ENCODE measurements at places on chromosomes 12 and 14.

- no peak for DNase-seq
Measured at GRCh38 chr12:105569886-105570285, 239.4 kb downstream of the C12orf75 start.

GRCh38 chr14:20748439-20748838, 2.8 kb downstream of the EDDM3A start:
- no peak for DNase-seq

DNA sequence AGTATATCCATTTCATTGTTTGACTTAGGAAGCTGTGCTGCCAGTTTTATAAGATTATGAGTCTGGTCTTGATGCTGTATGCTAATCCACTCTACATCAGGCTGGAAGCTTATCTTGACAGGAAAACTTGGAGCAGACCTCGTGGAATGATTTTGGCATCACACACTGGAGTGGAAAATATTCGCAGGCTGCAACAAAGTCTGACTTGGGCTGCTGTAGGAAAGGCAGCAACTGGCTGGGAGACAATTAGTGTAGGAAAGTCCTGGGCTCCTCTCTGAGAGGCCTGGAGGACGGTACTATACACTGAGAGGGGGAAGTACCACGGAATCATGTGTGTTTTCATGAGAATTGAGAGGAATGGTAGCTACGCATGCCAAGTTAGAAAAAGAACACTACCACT, 383.7 kb downstream of the ETNK1 start:
- no peak for DNase-seq

DNA sequence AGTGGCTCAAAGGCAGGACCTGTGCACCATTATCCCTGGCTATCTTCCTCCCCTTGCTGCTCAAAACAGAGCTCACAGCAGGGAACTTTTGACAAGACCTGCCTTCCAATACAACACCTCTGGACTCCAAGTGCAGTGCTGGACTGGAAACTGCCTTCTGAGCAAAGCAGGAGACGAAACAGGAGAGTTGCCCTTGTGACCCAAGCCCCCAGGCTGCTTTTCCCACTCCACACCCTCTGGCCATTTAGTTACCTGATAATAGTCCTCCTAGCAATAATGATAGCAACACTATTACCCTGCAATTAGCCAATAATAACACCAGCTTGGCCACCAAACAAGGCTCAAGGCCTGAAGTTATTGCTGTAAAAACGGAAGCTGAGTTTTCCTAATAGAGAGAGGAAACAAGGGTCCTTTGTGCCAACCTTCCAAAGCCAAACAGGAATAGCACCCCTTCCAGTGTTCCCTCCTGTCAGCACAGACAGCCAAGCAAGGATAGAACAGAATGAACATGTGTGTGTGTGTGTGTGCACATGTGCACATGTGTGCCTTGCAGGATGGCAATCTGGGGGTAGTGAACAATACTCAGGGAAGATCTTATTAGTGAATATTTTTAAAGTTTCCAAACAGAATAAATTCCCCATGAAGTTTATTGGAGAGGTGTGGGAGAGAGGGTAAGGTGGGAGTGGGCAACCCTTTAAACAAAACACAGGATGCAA, 9.2 kb upstream of the KRT73 start:
- no peak for DNase-seq

DNA sequence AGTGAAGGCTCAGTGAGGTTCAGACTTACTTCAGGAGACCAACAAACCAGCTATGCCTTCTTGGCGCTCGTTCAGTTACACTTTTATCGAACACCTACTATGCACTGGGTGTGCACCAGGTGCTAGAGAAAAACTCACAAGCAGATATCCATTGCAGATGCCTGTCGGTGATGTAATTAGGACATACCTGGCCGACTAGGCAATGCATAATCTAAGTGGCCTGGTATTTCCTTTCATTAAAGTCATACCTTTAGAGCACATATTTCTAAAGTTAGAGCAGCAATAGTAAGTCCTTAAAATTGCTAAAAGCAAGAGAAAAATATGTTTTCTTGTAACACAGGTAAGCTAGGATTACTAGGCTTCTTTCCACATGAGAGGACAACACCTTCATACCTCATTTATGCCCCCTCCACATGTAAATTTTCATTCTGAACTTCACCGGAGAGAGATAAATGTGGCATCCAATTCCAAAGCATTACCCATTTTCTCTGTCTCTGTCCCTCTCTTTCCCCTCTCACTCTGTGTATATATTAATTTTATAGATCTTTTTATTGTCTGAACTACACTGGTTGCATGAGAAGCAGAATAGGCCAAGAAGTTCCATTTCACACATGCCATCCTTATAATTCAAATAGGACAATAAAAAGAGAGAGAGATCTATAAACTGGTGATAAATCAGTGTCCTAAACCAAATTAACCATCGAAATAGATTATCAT, 242.2 kb downstream of the SPTSSA start:
- DNase-seq = no peak

- DNase-seq = no peak
Measured at GRCh38 chr14:77598366-77599070, 17.9 kb downstream of the SPTLC2 start.

DNA sequence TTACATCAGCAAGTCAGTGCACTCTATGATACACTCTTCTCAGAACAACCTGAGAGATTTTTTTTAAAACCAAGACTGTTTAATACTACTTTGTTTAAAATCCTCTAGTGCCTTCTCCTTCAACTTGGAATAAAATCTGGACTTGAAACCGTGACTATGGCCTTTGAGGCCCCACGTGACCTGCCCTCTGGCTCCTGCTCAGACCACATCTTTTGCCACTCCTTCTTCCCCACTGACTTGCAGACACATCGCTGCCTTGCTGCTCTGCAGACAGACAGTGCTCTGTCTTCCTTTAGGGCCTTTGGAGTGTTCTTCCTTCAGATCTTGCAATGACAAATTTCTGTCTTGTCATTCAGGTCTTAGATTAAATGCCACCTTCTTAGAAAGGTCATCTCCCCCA, 48.5 kb downstream of the TTC8 start:
- DNase-seq = no peak

DNA sequence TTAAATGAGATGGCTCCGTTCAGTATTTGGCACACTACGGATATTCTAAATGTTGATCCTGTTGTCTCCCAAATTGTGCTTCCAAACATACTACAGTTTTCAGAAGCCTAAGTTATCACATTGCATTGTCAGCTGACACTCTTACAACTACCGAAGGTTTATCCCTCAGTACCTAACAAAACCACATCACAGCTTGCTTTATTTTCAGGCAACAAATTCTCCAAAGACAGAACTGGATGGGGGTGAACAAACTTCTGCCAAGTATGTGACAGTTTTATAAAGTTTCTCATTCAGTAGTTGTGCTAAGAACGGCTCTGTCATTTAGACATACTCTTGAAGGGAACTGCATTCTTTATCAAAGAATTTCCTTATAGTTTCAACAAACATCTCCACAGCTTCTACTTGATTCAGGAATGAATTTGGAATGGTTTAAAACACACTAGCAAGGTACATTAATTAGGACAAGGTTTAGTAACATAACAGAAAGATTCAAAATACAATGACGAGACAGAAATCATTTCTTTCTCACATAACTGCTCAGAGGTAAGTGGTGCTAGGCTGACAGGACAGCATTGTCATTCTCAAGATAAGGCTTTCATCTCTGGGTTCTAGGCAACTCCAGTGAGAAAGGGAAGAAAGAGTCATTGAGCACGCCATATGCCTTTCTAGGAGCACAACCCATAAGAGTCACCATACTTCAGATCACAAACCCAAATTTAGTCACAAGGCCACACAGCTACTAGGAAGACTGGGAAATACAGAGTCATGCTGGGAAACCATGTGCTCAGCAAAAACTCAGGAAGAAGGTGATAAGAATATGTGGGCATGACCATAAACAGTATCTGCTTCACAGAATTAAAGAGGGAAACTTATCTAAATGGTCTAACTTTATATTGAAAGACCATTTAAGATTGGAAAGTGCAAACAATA, 100.7 kb downstream of the DUSP6 start:
- peak; percentile 24 for DNase-seq

- no peak for DNase-seq
Measured at GRCh38 chr12:73452672-73453469, 1084.8 kb upstream of the ATXN7L3B start.

DNA sequence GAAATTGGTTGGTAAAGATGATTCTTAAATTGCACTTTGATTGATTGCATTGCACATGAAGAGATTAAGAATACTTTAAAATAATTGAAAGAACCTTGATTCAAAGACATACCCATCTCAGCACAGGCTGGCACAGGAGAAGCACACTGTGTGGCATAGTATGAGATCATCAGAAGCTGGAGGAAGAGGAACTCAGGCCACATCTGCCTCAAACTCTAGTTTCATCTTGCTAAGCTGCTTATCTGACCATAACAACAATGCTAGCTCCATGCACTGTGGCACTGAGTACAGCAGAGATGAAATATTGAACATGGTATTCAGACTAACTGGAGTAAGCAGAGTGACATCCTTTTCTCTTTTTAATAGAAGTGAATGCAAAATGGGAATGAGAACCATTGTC, 99.1 kb downstream of the TBC1D30 start:
- no peak for DNase-seq

- DNase-seq = no peak
Measured at GRCh38 chr12:24133384-24133783, 183.9 kb upstream of the SOX5 start.

- no peak for DNase-seq
Measured at GRCh38 chr14:58635091-58635830, 2.5 kb upstream of the DACT1 start.

DNA sequence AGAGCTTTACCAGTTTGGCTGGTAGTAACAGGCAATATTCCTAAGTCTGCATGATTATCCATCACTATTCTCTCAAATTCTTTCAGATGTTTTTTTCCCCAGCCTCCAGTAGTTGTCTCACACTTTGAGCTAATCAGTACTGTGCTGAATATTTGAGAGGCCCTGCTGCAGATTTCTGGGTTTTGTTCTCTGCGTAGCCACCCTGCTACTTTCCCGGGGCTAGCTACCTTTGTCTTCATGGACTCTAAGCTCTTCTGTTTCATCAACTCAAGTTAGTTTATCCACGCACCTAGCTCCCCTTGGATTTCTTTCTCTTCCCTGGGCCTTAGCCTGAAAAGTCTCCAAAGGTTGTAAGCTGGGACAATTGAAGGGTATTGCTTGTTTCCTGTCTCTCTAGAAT, 73.0 kb downstream of the FUT8 start:
- no peak for DNase-seq

- no peak for DNase-seq
Measured at GRCh38 chr14:69712599-69713088, 54.3 kb upstream of the SRSF5 start.

- DNase-seq = no peak
Measured at GRCh38 chr12:117523971-117524370, 162.5 kb upstream of the NOS1 start.

DNA sequence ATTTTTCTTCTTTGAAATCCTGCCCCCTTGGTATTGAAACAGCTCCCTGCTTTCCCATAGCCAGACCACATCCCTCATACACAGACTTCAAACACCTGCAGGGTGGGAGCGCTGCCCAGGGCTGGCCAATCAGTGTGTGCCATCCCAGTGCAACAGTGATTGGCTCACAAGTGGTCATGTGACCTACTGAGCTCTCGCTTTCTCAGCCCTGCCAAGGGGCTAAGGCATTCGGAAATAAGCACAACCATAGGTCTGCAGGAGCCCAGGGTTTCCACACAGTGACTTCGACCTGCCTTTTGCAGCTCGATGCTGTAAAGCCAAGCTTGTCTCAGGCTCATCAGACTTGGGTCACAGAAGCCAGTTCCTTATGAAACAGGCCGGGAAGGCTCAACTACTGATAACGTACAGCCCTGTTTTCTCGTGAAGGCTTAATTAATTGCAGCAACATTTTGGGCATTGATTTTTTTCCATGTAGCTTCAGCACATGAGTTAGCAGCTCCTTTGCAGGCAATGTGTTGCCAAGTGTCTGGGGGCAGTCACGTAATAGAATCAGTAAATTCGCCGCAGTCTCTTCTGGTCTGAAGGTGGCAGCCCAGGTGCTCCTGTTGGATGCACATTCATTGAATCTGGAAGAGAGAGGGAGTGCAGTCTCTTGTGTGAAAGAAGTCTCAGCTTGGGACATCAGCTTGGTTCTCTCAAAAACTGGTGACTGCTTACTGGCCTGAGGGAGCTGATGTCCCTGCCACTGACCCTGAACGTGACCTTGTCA, 1091.8 kb downstream of the AACS start:
- no peak for DNase-seq

DNA sequence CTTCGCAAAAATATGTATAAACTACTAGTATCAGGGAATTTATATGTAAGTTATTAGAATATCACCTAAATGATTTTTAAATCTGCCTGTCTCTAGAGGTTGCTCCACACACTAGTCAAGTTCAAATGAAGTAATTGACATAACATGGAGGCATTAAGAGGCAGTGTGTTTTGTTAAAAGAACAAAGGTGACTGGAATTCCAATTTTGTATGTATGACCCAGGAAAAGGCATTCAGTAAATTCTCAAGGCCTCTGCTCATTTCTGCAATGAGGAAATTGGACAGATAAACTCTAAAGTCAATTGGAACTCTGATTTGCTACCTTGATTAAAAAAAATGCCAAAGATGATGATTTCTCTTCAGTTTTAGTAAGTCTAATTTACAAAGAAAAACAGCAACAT, 117.1 kb downstream of the NAV3 start:
- DNase-seq = no peak

- no peak for DNase-seq
Measured at GRCh38 chr14:90342327-90342726, 10.6 kb upstream of the NRDE2 start.

DNA sequence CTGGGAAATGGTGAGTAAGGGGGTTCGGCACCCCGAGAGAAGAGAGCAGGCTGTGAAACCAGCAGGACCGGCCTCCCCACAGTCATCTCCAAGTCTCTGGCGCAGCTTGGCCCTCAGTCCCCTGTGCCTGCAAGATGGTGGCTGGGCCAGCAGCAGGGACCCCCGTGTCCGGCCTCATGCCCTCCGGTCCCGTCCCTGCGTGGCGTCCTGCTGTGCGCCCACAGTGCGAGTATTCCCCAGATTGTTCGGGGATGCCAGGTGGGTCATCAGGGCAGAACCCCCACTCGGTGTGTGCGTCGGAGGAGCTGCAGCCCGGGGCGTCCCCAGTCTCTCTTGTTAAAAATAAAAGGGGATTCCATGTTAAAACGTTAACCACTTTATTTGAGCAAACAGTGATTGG, 216.9 kb upstream of the ALG10B start:
- DNase-seq = no peak

GRCh38 chr12:91224401-91224800, 41.8 kb upstream of the DCN start:
- no peak for DNase-seq

DNA sequence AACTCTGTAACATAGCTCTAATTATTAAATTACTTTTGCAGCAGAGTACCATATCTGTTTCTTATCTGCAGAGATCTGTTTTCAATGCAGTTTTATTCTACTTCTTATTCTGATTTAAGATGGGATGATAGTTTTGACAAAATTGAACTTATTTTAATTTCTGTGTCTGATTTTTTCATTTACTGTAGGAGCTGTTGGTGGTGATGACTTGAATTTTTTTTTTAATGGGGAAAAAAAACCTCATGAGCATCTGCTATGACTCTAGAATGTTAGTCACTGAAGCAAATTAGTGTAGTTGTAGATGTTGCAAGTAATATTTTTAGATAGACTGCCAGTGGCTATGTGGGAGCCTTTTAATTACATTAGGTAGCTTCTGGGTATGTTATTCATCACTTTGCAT, 23.4 kb downstream of the DNM1L start:
- no peak for DNase-seq

GRCh38 chr12:98417266-98417665, 98.1 kb upstream of the TMPO start:
- DNase-seq = no peak
